Iris pigment epithelial cell (primary cell): ENCODE measurements at places on chromosomes 5 and 9.

DNA sequence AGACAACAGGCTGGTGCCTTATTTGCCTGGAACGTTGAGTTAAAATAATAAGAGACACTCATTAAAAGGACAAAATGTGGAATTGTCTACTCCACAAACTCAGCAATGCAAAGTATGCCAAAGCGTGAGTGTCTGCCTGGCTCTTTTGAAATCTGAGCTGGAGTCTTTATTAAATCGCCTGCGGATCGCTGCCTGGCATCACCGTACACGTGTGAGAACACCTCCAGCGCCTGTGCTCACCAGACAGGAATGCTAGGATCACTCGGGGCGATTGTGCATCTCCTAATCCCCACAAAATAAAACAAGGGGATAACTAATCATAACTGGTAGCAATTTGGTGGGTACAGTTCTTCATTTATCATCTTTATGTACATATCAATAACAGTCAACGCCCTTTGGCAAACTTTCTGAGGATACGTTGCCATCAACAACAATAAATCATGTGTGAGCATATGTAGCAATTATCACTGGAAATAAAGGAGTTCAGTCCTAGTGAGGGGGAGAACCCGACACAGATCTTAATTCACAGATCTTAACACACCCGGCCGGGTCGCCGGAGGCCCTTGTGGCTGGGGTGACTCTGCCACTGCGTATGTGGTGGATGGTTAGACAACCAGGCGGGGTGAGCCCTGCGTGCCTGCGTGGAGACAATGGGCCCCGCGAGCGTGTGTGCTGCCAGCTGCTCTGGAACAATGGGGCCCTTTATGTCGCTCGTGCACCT, 284.9 kb upstream of the IRX1 start:
- DNase-seq = peak; percentile 1

- DNase-seq = peak; percentile 83
Observed at GRCh38 chr9:35510754-35511428, 21.0 kb downstream of the RUSC2 start.

GRCh38 chr9:137397675-137398423, 25.1 kb downstream of the EXD3 start:
- no peak for DNase-seq

DNA sequence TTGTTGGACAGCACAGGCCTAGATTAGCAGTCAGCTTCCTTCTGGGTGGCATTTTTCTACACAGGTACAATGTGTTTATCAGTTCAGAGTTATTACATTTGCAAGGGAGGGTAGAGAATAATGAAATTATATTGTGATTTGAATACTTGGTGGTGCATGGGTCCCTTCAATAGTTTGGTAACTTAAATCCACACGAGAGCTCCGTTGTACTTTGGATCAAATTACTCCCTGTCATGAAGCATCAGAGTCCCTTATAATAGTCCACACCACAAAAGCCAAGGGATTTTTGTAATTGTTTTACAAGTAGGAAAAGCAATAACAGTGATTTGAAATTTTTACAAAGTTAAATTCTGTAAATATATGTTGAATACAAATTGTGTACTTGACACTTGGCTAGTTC, 552.4 kb downstream of the PDE4D start:
- no peak for DNase-seq

DNA sequence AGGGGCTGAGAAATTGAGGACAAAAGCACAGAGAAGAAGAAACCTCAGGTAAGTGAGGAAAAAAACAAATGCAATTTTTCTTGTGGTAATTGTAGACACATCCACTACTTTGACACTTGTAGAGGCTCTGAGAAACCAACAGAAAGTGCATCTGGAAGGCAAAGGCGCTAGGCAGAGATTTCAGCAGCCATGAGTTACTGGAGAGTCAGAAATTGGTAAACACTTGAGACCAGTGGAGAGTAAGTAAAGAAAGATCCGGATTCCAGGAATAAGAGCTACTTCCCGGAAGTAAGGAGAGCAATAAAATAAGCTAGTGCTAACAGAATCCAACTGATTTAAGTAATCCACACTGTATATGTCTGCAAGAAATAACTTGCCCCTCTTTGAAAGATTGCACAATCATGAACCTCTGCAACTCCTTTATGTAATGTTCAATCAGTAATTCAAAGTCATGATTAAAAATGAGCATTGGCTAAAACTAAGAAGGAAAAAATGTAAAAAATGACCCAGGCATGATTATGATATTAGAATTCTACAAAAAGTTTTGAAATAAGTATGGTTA, 382.1 kb downstream of the CDH18 start:
- no peak for DNase-seq

- peak; percentile 80 for DNase-seq
Observed at GRCh38 chr5:82815871-82816270, 261.3 kb downstream of the TMEM167A start.

DNA sequence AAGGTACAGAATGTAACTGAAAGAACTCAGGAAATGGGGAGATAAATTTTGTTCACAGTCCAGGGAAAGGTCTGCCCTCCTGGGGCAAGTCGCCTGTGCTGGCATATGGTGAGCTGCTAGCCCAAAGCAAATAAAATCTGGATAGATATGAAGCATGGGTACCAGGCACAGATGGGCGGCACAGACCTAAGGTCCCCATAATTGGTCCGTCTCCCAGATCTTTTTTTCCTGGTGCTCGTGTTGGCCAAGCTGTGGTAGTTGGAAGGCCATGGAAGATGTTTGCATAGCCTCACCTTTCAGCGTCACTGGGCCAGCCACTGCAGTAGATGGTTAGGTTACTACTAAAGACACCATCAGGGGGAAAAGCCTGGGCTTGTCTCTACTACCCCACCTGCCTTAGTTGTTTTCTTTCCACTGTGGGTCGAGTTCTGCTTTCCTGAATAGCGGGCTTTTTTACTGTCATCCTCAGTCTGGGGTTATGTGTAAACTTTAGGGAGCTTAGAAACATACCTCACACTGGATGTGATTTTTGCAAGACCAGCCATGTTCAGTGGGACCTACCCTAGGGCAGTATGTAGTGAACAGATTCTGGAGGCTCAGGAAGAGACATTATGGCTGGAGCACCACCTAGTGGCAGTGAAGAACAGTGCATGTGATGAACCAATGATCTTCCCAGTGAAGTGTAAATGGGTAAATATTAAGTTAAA, 24.2 kb upstream of the GLRX start:
- DNase-seq = peak; percentile 85

DNA sequence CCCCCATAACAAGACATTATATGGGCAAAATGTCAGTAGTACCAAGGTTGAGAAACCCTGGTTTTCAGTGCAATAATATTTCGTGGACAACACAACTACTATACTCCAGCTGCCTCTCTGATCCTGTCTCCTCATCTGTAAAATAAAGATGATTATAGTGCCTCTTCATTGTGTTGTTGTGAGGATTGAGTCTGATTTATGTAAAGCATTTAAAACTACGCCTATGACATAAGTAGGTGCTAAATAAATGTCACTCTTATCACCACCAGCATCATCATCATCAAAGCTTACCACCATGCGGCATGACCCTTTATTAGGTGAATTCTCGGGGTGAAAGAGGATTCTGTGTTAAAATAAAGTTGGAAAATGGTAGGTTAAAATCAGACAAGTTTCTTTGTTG, 67.8 kb upstream of the IFNE start:
- DNase-seq = no peak

DNA sequence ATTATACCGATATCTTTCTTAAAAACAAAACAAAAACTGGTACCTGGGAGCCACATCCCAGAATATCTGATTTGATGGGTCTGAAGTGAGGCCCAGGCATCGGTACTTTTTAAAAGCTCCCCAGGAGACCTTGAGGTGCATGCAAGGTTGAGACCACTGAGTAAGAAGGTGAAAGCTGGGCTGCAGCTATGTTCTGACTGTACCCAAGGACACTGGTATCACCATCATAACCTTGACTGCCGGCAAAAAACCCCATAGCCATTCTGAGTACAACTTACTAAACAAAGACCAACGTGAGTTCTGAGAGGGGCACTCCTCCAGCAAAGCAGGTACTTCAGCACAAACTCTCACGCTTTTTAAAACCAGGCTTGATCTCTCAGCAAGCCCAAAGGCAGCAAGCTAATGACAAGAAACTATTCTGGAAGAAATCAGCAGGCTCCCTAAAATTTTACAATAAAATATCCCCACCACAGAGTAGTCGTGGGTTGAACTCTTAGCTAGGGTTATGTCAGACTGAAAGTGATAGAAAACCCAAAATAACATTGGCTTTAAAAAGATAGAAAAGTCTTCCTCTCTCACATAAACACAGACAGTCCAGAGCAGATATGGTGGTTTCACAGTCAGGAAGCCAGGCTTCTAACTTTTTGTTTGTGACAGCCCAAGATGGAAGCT, 263.9 kb downstream of the SAXO1 start:
- no peak for DNase-seq

GRCh38 chr9:130240410-130241197, 25.0 kb upstream of the HMCN2 start:
- DNase-seq = peak; percentile 75

- DNase-seq = peak; percentile 79
Observed at GRCh38 chr5:135245521-135246499, 153.2 kb downstream of the MACROH2A1 start.

DNA sequence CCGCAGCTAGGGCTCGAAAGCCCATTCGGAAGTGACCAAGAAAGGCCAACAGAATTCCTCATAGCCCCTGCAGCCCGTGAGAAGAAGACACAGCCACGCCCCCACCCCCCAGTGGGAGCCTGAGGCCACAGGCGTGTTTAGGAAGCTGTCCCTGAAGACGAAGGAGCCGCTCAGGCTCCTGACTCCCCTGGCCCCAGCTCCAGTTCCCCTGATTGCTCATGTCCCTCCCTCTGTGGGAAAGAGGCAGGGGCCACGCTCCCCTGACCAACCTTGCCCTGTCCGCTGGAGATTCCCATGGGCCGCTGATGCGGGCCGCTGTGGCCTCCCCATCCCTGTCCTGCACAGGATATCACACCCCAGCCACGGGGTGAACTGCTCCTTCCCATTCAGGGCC, 13.6 kb downstream of the ROPN1L start:
- DNase-seq = no peak

GRCh38 chr5:145752947-145753346, 82.2 kb downstream of the PRELID2 start:
- DNase-seq = peak; percentile 39
